ENCODE measurements at places on chromosomes 11 and 22.

DNA sequence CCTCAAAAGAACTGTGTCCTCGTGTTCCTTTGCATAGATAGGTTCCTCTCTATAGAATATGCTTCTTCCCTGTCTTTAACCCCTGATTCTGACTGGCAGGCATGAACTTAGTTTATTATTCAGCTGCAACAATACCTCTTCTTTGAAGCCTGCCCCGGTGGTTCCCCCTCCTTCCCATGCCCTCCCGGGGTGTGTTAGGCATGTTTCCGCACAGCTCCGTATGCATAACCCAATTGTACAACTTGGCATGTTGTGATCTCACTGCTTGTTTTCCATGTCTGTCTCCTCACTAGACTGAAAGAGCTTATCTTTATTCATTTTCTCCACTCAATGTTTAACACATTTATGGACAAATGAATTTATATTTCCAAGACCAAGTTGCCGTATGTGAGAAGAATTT is 72.6 kb downstream of the DEPDC5 start:
- DNase-seq, result no peak

GRCh38 chr11:70755410-70756158 is 357.3 kb downstream of the CTTN start:
- no peak for DNase-seq

DNA sequence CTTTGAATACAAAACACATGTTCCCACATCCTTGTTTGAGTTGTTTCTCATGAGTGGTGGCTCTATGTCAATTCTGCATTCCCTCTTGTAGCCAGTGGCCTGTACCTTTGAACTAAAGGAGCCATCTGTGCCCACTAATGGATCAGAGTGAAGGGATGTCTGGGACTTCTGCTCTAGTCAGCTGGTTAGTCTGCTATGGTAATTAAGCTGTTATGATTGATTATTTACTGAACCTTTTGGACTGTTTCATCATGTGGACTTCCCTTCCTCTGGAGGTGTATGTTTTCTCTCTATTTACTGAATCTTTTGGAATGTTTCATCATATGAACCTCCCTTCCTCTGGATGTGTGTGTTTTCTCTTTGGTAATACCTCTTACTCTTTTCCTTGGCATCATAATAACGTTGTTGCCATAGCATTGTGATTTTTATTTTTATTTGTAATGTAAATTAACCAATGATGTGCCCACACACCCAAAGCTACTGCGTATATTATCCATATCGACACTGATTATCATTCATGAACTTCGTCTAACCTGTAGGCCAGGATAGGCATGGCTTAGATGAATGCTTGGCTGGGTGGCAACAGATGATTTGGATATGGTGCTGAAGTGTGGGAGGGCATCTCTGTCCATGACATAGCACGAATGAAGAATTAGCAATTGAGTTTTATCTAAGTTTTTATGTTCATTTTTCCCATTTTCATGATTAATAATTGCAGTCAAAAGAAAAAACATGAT is 112.3 kb upstream of the SORL1-AS1 start:
- DNase-seq, result no peak

DNA sequence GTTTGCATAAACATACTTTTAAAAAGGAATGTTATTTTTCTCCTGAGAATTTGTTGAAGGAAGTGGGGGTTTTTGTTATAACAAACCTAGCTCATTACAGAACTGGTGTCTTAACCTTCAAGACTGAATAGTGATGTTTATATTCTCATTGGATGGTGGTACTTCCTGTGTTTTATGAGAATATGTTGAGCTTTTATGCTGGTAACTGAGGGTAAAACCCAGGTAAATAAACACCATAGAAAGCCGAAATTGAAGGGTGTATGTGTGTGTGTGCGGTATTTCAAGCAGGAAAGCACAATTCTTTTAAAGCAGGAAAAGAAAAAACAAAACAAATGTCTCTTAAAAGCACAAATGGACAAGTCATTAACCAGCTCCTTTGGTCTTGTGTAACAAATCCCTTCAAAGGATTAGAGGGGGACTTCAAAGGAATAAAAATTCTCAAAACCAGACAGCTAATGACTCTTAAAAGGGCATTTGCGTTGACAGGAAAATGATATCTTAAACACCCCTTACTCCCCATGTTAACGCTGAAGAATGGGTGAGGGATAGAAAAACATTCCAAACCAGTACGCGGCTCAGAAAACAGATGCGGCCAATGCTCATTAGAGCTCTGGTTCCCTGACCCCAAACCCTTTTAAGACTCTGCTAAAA is 23.8 kb downstream of the LMO2 start:
- no peak for DNase-seq

GRCh38 chr11:114228435-114229411 is 67.5 kb upstream of the NNMT start:
- no peak for DNase-seq

DNA sequence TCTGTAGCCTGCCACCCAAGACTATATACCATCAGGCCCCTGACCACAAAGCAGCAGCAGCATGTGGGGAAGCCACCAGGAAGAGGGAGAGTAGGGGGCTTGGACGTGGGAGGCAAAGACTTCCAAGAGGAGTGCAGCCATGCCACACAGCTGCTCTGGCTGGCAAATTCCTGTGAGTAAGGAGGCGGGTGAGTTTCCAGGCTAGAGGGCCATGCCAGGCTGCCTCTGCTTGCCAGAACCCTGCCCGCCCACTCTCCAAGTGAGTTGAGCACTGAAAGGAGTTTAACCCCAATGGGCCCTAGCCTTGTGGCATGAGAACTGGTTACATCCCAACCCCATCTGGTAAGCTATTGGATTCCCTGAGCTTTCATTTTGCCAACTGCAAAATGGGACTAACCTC is 4.7 kb upstream of the DGAT2 start:
- DNase-seq, result no peak

DNA sequence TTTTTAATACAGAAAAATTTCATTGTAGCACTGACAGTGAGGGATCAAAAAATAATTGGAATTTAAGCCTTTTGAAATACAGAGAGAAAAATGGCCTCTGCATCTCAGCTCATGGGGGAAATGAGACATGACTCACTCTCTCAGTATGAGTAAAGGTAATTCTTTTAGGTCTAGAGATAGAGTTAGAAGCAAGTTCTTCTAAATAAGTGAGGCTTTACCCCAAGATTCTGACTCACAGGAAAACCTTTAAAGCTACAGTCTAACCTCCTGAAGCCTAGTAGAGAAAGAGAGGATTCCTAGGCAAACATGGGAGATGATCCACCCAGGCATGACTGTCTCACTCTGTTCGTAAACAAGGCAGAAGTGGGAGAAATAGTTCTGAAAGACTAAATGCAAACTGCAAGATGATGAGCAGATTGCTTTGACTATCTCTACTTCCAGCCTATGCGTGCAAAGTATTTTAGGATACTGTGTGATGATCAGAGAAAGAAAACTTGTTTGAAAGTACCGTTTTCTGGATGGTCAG is 1003.3 kb upstream of the CCDC90B start:
- DNase-seq, result no peak

DNA sequence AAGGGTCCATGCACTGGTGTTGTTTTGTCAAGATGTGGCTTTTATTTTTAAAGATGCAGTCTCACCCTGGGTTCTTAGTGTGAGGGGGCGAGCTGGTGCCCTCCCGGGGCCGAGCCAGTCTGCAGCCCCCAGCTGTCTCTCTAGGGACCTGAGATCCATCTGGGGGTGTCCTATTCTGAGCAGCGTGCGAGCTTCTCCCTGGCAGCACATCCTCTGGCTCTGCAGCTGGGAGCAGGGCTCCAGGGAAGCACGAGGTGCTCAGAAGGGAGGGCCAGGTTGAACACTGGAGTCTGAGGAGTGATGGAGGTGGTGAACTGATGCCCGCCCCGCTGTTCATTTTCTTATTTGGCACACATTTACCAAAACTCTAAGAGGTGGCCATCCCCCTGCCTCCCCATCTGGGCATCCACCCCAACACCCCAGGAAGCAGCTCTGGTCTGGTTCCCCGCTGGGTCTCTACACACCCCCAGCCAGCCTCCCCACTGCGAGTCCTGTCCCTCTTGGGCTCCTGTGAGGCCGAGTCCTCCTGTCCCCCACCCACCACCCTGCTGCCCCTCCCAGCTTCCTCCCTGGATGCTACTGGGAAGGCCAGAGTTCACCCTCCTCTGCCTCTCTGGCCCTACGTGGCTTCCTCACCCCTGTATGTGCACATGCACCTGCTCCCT is 956.4 kb downstream of the BRD1 start:
- no peak for DNase-seq

DNA sequence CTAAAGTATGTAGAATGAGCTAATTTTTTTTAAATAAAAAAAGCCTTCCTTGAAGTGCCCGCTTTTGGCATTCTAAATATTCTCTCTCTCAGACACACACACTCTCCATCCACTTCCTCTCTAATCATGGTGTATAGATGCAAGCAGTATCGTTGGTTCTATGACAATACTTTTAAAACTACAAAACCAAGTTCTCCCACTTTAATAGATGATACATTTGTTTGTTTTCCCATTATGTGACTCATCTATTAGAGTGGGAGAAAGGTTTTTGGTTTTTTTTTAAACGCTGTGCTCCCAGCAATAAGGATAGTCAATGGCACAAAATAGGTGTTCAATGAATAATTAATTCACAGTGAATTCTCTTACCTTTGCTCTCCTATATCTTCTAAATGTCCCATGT is 44.6 kb downstream of the FZD4 start:
- no peak for DNase-seq

DNA sequence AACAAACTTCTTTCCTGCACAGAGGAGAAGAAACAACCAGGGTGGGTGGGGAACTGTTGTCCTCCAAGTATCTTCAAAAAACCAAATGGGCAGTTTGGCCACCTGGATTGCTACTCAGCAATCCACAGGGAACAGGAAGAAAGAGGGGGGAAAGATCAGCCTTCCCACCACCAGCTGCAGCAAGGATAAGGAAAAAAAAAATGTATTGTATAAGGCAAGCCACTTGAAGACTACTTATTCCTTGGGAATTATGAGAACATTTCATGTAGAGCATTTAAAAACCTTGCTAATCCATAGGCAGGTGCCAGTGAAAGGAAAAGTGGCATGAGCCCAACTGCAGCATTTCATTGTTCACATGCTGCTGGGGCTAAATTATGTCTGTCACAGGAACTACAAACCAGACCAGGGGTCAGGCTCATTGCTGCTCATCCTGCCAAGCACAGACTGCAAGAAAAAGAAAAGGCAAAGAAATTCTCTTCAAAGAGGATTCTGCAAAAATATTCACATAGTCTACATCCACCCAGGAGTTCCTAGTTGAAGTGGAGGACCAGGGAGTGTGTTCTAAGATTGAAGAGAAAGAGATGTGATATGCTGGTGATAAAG is 2.2 kb downstream of the RAB30 start:
- no peak for DNase-seq

GRCh38 chr11:120675171-120675570 is 163.6 kb downstream of the GRIK4 start:
- DNase-seq, result no peak

DNA sequence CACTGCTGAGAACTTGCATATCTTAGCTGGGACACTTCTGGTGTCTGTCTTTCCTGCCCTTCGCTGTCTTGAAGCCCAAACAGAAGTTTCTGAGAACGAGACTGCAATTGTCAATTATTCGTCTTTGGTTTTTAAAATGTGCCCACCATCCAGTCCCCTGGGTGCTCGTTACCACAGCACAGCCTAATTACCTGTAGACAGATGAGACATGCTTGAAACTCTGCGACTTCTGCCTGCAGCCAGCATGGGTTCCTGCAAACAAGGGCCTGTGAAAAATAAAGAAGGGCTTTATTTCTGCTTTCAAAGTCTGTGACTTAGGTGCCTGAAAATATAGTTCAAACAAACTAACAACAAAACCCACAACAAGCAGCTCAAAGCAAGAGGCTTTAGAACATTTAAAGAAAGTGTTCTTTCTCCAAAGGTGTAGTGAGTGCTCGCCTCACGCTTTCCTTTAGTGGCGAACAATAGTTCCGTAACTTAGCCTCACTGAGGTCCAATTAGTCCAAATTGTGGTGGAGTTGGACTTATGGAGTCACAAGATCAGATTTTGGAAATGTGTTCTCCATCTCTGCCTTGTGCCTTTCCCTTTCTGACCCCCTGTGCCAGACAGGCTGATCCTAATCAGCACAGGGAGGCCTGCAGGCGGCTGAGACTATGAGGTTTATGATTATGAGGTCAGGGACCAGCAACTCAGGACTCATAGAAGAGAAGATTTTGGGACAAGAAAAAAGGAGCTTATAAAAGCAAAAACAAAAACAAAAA is 20.4 kb upstream of the GRAMD1B start:
- no peak for DNase-seq

DNA sequence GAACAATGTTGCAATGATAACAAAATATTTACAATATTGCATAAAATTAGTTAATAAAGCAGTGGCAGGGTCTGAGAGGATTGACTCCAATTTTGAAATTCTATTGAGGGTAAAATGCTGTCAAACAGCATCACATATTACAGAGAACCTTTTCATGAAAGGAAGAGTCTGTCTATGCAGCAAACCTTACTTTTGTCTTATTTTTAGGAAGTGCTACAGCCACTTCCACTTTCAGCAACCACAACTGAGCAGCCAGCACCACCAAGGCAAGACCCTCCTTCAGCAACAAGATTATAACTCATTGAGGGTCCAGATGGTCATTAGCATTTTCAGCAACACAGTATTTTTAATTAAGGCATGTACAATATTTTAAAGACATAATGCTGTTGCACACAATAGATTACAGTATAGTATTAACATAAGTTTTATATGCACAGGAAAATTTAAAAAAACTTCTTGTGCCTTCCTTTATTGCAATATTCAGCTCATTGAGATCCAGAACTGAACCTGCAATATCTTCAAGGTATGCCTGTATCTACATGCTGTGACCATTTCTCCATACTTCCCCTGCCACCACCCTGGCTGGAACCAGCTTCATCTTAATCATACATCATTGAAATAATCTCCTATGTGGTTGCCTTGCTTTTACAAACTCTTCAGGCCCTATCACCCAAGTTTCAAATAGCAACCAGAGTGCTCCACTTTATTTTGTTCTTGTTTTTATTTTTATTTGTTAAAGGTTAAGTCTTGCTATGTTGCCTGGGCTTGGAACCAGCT is 711.2 kb downstream of the KCNA4 start:
- no peak for DNase-seq

GRCh38 chr22:18152519-18152918 is 2.5 kb downstream of the USP18 start:
- peak; percentile 20 for DNase-seq

- DNase-seq, result no peak
Observed at GRCh38 chr11:129412494-129412893, 36.8 kb downstream of the BARX2 start.

- DNase-seq, result no peak
Observed at GRCh38 chr22:45905326-45905923, 71.5 kb downstream of the WNT7B start.

GRCh38 chr11:11662578-11662977 is 40.8 kb upstream of the GALNT18 start:
- no peak for DNase-seq

- no peak for DNase-seq
Observed at GRCh38 chr11:44946263-44946662, 4.4 kb downstream of the TP53I11 start.
